ENCODE measurements at places on chromosomes 5 and 9. TPM values are rescaled to one million over a fixed set of nuclear protein-coding genes. Genes with fewer than 3 reads are reported as not detected.

CCNI2 gene
- 5.8 TPM for total RNA-seq

GOLM1 gene
- 54.5 TPM for total RNA-seq

GRCh38 chr9:126207256-126207655, 119.4 kb upstream of the MVB12B start:
- DNase-seq = no peak

SPINK13 gene
- total RNA-seq = not detected

DNA sequence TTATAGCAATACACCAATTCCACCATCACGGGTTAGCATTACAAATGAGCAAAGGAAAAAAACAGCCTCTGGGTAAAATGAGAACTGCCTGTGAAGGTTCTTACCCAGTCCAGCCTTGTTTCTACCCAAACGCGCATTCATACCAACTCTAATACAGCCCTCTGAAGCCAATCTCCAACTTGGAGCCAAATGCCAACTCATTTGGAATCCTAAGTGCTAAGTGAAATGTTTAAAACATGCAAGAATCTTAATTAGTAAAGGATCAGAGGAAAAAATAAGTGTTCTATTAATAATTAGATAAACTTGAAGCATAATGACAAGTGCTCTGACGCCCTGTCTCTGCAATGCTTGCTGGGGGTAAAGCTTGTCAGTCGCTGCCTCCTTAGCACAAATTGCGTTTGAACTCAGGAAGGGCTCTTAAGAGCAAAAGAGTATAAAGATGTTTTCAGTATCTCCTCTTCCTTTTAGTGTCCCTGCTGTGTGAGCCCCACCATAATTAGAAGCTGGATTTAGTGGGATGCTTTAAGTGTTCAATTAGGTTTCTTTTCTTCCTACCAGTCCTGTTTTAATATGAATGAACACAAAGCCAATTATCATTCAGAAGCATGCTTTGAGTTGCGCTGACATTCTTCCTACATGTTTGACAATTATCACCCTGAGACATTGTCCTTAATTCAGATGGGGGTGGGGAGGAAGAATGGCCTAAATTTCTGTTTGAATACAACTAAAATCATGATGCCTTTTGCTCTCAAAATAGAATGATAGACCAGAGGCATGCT, 537.6 kb downstream of the DTWD2 start:
- DNase-seq = no peak

- no peak for DNase-seq
Observed at GRCh38 chr5:94481059-94481458, 137.3 kb downstream of the KIAA0825 start.

GCNT4 gene
- 17.8 TPM for total RNA-seq

PDLIM4 gene
- total RNA-seq = 33.9 TPM

DNA sequence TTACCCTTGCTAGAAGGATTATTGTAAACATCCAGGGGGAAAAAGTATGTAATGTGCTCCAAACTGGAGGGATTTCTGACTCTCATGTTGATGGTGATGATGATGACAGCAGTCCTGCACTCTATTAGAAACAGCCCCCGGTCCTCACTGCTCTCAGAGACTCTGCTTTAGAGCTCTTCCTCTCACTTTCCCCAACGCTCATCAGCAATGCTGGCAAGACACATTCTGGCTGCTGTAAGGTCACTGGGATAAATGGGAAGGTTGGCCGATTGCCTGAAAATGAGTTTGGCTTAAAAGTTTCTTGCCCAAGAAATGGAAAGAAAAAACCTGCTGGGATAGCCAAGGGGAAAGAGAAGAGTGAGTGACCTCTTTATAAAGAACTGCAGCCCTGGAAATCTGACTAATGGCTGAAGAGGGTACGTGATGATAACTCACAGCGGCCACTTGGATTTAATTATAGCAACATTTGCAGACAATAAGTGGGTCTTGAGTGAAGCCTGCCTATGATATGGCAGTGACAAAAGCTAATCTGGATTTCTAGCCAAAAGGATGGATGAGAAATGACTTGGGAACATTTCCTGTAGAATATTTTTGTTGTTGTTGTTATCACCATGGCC, 235.8 kb downstream of the TMEM38B start:
- no peak for DNase-seq

DNA sequence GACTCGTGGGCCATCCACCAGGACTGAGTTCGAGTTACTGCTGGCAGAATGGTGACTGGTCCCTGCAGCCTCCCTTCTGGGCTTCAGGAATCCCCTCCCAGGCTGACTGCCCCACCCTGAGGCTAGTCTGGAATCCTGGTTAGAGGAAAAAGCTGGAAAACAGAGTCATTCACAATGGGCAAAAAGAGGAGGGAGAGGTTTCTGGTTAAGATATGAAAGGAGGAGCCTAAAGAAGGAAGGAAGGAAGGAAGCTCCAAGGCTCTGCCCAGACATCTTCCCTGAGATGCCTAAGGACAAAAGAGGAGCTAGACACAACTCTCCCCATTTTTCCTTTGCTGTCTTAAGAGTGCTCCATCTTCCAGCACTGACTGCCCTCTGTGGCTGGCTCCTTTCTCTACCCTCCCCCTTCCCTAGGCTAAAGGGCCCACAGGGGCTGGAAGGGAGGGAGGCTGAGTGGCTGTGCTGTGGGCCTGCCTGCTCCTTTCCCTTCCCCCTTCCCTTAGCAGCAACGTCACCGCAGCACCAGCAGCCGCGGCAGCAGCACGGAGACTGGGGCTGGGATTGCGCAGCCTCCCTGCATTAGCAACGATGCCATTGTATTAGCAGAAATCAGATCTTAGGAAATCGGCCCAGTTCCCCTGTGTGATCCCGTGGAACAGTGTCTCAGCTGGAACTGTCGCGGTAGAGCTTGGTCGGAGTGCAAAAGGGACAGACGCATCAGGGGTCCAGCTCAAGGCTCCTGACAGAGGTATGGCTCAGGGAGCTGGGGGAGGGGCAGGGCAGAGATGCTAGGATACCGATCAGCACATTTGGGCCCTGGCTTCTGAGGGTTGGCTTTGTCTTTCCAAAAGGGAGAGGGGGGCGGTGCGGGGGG, 48.7 kb downstream of the RUSC2 start:
- peak; percentile 64 for DNase-seq

Data from ureter (tissue), 1 donor.